ENCODE measurements at places on chromosomes 3 and 15. TPM values are rescaled to one million over a fixed set of nuclear protein-coding genes. Genes with fewer than 3 reads are reported as not detected.

The MFSD1 gene
- total RNA-seq = 32.6 TPM

The CFAP91 gene
- not detected for total RNA-seq

The TRPM7 gene
- total RNA-seq = 43.1 TPM

The KBTBD13 gene
- total RNA-seq = not detected
